CD8-positive, alpha-beta memory T cell (primary cell): ENCODE measurements at places on chromosomes 3 and 15. TPM values are rescaled to one million over a fixed set of nuclear protein-coding genes. Genes with fewer than 3 reads are reported as not detected.

DNA sequence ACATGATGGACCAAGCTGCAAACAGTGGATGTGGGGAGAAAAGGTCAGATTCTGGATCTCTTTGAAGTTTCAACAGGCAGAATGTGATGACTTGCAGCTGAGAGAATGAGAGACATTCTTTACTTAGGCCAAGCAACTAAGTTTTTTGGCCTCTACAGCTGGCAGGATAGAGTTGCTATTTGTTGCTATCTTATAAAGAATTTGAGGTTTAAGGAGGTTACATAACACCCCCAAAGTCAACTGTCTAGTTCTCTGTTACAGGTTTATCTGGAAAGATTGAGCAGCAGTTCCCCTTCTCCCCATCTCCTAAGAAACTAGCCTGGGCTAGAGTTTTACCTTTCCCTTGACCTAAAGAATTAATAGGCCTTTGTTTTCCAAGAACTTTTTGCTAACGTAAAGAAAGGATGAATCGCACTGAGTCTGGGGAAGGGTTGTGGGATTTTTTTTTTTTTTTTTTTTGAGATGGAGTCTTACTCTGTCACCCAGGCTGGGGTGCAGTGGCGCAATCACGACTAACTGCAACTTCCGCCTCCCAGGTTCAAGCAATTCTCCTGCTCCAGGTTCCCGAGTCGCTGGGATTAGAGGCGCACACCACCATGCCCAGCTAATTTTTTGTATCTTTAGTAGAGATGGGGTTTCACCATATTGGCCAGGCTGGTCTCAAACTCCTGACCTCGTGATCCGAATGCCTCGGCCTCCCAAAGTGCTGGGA, 26.6 kb upstream of the SLMAP start:
- no peak for DNase-seq

DNA sequence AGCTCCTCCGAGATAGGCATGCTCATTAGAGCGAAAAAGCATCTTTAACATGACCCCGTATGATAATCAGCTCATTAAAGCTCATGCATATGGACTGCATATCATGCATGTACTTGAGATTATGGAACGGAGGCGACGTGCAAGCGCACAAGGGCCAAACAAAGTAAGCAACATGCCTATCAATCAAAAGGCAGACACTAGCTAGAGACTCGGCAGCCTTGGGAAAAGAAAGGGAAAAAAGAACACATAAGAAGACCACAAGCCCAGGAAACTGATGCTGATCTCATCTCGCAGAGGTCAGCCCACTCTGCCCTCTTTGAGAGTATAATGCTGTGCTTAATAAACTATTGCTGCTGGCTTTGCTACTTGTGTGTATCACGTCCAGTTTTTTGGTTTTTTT, 2.6 kb upstream of the ACOX2 start:
- no peak for DNase-seq

- DNase-seq, result peak; percentile 35
These were observed 1.2 kb downstream of the MEX3B start for GRCh38 chr15:82044373-82045178.

The OIP5 gene
- 0.58 TPM for polyA plus RNA-seq

- DNase-seq, result no peak
These were observed 85.0 kb upstream of the CNTN6 start for GRCh38 chr3:1007866-1008265.

DNA sequence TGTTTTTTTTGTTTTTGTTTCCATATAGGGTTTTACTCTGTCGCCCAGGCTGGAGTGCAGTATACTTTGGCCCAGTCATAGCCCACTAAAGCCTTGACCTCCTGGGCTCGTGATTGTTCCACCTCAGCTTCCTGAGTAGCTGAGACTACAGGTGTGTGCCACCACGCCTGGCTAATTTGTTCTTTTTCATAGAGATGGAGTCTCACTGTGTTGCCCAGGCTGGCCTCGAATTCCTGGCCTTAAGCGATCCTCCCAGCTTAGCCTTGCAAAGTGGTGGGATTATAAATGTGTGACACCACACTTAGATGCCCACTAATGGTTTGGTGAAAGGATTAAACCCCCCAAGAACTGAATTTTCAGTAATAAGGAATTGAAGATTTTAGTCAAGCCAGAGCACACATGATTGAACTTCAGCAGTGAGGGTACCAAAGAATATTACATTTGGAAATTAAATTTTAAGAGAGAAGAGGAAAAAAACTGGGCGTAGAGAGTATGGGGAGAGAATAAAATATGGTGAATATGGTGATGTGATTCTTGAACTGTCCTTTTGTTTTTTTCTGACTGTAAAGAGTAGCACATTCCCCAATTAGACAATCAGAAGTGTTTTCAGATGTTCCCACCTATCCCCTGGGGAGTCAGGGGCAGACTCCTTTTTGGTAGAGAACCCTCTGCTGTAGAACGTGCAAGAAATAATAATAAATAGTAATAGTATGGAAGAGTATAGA, 208.1 kb downstream of the PTPRG start:
- DNase-seq, result no peak

- DNase-seq, result no peak
These were observed 360.4 kb downstream of the EFHB start for GRCh38 chr3:19573644-19574043.

The ROBO1 gene
- polyA plus RNA-seq, result 0.54 TPM

The SEMA5B gene
- polyA plus RNA-seq, result not detected

GRCh38 chr15:89982315-89983055, 18.6 kb upstream of the ZNF710 start:
- DNase-seq, result no peak

DNA sequence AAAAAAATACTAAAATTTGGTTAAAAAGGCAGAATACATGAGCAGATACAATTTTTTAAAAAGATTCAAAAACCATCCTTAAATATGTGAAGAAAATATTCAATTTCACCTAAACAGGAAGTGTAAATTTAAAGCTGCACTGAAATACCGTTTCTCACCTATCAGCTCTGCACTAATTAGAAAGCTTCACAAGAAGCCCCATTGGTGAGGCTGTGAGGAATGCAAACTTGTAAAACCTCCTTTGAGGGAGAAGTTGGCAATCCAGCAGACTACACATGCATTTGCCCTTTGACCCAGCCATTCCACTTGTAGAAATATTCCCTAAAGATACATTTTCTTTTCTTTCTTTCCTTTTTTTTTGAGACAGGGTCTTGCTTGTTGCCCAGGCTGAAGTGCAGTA, 18.8 kb downstream of the BLM start:
- DNase-seq, result no peak

- no peak for DNase-seq
These were observed 15.6 kb downstream of the ZNF710 start for GRCh38 chr15:90016721-90017120.

- no peak for DNase-seq
These were observed 35.6 kb upstream of the ARHGEF3 start for GRCh38 chr3:56837196-56837955.

- DNase-seq, result no peak
These were observed 14.8 kb downstream of the MCM2 start for GRCh38 chr3:127612966-127613365.

DNA sequence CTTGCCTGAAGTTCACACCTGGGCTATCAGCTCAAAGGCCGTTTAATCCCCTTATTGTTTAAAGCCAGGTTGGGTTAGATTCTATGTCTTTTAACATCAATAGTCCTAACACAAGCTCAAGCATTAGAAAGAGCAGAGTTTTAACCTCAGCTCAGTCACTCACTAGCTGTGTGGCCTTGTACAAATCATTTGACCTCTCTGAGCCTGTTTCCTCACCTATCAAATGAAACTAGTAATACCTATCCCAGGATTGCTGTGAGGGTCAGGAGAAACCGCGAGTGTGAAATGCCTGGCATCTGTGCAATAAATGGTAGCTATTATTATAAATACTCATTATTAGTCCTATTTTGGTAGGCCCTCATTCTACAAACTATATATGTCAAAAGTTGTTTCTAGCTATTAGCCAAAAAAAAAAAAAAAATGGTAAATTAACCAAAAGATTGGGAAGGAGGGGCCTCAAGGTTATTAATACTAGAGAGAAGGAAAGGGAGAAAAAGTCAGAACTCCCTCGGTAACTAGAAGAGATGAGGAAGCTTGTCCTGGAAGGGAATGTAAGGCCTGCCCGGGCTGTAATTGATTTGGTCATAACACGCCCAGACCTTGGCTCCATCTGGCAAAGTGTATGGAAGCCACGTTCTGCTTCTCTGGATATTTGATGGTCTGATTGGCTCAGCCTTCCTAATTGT, 510.5 kb upstream of the PROK2 start:
- no peak for DNase-seq

DNA sequence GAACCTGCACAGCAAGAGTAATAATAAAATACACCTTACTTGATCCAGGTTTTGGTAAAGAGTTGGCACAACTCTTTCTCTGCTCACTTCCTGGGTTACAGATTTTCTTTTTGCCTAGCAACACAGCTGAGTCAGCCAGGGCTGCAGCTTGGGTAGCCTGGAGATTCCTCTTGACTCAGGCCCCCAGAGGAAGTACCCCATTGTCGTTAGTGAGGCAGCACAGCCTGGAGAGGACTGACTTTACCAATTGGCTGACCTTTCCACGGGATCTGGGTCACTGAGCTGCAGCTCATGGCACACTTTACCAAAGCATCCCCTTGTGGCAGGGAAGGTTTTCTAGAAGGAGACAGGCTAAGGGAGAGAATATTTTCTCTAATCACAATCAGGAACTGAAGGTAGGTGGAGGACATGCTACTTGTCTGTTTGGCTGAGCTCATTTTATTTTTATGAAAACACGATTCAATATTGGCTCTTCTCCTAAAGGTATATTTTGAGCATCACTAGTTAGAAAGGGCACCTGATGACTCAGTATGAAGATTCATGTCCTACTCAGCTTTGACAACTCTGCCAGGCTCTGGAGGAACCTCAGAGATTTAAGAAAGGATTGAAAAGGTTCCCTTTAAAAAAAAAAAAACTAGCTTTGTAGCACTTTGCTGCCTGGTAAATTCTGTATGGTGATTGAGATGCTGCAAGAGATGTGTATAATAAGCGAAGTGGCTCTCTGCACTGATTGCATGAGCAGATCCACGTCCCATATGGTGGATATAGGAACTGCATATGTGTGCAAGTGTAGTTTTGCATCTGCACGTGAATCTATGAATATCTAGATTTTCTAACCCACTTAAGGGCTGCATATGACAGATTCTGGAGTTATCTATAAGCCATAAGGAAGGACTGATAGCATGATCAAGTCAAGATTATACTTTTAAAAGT, 124.8 kb downstream of the CHDH start:
- DNase-seq, result no peak

- DNase-seq, result no peak
These were observed 54.7 kb upstream of the CMC1 start for GRCh38 chr3:28186748-28187147.

DNA sequence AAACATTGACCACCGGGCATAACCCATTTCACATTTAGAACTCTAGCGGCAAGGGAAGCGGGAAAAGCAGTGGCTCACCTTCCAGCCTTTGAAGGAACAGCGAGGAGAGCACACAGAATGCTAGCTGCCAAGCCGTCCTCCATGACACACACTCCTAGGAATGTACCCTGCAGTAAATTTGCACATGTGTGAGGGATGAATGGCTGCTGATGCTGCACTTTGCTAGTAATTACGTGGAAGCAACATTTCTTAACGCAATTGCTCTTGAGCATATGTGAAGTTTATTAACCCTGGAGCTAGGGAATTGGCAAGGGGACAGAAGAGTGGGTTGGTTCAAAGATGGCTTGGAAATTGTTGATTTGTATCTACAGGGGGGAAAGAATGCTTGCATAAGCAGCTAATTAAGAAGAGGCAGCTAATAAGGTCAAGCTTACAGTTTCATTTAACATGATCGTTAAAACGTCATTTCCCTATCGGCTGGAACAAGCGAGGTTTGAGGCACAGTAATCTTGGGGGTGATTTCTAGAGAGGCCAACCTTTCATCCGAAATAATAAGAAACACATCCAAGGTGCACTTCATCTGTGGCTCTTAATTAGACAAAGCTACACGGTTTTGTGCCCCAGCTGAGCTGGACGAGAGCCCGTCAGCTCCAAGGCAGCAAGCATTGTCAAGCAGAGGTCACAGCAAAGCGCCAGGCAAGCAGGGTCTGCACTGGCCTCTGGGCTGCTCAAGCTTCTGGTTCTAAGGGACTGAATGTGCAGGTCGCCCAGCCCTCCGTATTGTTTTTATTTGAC, 123.4 kb downstream of the CHSY1 start:
- DNase-seq, result no peak

DNA sequence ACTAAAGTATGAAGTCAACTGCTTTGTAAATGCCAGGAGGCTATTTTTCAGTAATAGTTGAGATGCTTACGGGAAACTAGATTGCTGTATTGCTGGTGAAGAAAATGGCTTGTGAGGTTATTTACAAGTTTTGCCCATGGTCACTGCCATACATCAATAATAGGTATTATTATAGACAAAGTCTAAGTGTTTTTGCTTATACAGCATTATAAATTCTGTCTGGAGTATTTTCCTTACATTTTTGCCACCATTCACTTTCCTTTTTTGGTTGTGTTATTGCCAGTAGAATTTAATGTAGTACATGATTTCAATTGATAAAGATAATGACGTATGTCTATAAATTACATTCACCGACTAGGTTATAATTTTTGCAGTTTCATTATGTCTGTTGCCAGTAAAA, 114.2 kb downstream of the CDIN1 start:
- no peak for DNase-seq

The TMEM40 gene
- polyA plus RNA-seq, result not detected

- DNase-seq, result peak; percentile 42
These were observed 72.9 kb upstream of the MNS1 start for GRCh38 chr15:56537881-56538280.

DNA sequence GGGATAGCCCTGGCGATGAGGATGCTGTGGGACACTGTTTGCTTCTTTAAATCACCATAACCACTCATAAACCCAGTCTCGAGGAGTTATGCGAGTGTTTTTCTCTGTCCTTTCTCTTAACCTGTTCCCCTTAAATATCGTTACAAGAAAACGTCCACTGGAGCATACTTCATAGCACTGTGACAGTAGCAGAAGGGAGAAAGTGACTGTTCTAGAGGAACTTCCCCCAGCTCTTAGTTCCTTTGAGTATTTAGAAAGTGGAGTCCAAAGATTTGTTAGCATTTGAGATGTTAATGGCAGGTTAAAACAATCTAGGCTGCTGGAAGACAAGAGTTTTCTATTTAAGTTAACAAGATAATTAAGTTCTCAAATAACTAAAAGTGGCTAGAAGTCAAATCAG, 142.0 kb downstream of the GADL1 start:
- no peak for DNase-seq

GRCh38 chr3:14145236-14145635, 20.4 kb downstream of the TMEM43 start:
- peak; percentile 42 for DNase-seq

- no peak for DNase-seq
These were observed 454.8 kb downstream of the SHQ1 start for GRCh38 chr3:72393455-72393854.
